Activated T-helper 1 cell treated with anti-CD3 and anti-CD28 coated beads, Interleukin-2, amount 50 U/mL, for 16 hours (primary cell): ENCODE measurements at places on chromosomes 11 and 22.

DNA sequence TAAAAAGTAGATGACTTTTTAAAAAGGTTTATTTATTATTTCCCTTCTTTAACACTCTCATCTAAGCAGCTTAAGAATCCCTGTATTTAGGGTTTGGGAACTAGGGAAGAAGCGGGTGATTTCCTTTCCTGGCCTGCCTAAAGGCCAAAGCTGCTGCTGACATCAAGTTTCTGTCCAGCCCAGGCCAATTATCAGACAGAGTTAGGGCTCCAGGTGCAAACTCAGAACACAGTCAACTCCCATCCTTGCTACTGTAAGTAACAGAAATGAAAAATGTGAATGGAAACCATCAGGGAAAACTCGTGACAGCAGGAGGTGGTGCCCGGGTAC lies 108.9 kb downstream of the CCDC81 start:
- no peak for DNase-seq

DNA sequence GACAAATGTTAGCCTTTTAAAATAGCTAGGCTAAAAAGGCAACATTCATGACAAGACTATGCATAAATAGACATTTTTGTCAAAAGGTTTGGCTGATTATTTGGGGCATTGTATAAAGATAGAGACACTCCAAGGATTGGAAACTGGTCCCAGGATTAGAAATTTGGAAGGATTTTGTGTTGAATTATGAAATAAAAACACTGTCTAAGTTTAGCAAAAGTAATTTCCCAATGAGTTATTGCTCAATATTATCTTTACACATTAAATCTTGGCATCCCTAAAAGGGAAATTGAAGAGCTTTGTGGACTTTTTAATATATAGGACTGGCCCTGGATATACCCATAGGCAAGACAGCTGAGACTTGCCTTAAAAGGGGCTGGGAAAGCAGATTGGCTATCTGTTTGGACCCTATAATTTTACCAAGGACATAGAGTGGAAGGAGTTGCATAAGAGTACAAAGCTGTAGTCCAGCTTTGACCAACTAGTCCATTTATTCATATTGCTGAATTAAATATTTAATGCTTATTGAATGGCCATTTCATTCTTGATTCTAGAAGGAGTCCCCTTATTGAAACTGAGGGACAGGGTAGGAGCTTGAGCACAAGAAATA lies 382.7 kb downstream of the METTL15 start:
- no peak for DNase-seq

DNA sequence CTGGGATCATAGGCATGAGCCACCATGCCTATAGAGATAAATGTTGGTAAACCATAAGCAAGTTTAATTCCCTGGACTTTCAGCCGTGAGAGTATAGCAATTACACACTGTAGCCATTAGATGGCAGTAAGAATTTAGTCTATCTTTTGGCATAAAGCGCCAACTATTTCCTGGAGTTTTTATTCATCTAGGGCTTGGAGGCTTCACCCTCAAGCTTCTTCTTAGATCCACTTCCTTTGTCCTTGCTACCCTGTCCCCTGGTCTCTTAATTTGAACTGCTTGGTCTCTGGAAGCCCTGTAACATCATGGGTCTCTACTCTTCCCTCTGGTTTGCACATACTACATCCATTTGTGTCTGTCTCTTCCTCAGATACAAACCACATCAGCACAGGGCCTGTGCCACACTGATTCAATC lies 38.2 kb downstream of the OR10A6 start:
- DNase-seq, result no peak

- DNase-seq, result no peak
Measured at GRCh38 chr11:2590131-2590964, 109.4 kb downstream of the KCNQ1OT1 start.

DNA sequence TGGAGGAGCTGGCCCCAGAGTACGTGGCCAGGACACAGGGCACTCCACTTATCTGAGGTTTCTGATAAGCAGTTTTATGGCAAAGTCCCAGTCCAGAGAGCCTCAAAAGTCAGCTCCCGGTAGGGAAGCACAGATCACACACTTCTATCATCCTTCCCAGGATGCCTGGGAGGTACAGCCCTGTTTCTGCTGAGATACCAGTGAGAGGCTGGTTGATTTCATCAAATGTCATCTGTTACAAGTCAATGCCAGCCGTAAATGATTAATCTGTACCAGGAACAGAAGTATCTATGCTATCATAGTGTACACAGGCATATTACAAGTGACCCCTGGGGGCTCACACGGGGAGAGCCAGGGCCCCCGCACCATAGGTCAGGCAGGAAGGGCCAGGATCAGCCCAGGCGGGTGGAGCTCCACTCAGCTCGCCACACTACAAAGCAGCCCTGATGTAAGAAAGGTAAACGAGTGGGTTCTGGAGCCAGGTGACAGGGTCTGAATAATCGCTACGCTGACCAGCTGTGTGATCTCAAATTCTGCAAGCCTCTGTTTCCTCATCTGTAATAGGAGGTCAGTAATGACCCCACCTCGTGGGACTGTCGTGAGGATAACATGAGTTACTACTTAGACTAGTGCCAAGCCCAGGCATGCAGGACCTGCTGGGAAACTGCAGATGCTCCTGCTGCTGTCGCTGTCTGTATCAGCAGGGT lies 17.6 kb downstream of the PLA2G6 start:
- no peak for DNase-seq
